Stimulated activated memory B cell treated with anti-CD40 and anti-IgM and Interleukin-4, amounts not matched to agents 10 μg/mL and 1 μg/mL and 100 μg/mL, for 72 hours (primary cell): ENCODE measurements at places on chromosomes 4 and X.
A peak's percentile ranks its signal among the peaks of the same experiment; 100 is the strongest.

- no peak overlapping the region for H3K27ac ChIP-seq
- no peaks in the 10 kb centered on the region for H3K36me3 ChIP-seq
- H3K27me3 ChIP-seq, result no peaks in the 10 kb centered on the region
Observed at GRCh38 chr4:157052429-157053040, 23.4 kb upstream of the GLRB start.

GRCh38 chr4:173450281-173450680 is 51.4 kb upstream of the SCRG1 start:
- H3K27ac ChIP-seq, result no peak overlapping the region
- H3K36me3 ChIP-seq, result no peaks in the 10 kb centered on the region
- no peaks in the 10 kb centered on the region for H3K4me1 ChIP-seq
- H3K27me3 ChIP-seq, result no peaks in the 10 kb centered on the region

- peak overlapping the region; percentile 100 for H3K4me3 ChIP-seq
- no peaks in the 10 kb centered on the region for H3K36me3 ChIP-seq
- H3K4me1 ChIP-seq, result peaks cover 9% of the 10 kb centered on the region
- peak overlapping the region; percentile 99 for H3K27ac ChIP-seq
- no peak for ATAC-seq
- no peaks in the 10 kb centered on the region for H3K27me3 ChIP-seq
Observed at GRCh38 chrX:110318664-110318968, 731 bp upstream of the AMMECR1 start.

DNA sequence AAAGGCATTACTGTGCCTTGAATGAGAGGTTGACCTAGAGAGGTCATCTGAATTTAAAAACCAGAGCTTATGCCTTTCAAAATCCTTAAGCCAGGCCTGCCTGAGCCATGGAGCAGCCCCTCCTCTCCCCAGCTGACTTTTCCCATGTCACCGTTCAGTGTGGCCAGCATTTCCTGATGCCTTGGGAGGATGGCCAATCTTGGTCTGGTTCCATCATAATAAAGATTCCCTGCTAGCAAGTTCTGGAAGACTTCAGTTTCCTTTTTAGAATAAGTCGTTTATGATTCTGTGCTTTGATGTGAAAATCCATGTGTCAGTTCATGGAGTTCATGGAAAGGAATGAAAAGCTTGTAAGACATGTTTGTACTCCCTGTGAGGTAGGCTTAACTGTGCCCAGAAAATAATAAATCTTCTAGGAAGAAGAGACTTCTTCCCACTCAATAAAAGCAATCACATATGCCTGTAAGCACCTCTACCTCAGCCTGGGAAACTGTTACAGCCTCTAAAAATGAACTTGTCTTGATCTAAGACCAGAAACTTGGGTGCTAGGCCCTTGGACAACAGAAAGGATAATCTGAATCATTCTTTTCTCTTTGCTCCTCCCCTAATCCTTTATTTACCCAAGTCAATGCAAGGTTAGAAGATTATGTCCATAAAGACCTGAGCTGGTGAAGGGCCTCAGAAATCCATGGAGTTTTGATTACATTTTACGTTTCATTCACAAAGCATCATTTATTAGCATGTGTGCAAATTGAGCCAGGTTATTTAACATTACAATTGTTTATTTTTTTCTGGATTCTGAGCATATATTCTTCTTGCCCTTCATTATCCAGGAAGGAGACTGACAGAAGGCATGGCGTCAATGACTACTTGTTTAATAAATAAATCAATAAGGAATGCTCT is 84.0 kb upstream of the TBC1D9 start:
- H3K4me1 ChIP-seq, result peaks cover 48% of the 10 kb centered on the region
- no peaks in the 10 kb centered on the region for H3K27me3 ChIP-seq
- H3K36me3 ChIP-seq, result peaks cover 8% of the 10 kb centered on the region
- peak overlapping the region; percentile 59 for H3K27ac ChIP-seq

DNA sequence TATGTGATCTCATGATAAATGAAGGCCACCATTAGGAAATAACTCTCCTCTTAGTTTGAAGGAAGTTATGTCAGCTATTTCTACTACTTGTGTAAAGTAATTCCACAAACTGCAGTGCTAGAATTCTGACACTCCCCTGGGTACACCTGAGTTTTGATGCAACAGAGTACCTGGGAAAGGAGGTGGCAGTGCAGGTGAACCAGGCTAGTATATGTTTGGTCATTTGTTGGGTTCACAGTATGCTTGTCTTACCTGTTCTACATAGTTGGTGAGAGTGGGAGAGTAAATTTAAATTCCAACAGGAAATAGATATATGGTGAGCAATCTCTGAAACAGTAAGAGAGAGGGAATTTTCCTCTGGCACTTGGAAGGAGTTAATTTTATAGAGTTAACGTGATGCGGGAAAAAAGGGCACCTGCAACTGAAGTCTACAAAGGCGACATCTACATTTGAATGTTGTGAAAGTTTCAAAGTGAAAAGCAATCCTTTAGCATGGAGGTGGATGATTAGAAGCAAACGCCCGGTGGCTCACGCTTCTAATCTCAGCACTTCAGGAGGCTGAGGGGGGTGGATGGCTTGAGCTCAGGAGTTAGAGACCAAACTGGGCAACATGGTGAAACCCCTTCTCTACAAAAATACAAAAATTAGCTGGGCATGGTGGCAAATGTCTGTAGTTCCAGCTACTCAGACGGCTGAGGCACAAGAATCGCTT is 8.3 kb upstream of the SLC10A6 start:
- no peak overlapping the region for H3K4me3 ChIP-seq
- H3K4me1 ChIP-seq, result no peaks in the 10 kb centered on the region
- no peak overlapping the region for H3K27ac ChIP-seq
- no peaks in the 10 kb centered on the region for H3K36me3 ChIP-seq
- no peak for ATAC-seq

DNA sequence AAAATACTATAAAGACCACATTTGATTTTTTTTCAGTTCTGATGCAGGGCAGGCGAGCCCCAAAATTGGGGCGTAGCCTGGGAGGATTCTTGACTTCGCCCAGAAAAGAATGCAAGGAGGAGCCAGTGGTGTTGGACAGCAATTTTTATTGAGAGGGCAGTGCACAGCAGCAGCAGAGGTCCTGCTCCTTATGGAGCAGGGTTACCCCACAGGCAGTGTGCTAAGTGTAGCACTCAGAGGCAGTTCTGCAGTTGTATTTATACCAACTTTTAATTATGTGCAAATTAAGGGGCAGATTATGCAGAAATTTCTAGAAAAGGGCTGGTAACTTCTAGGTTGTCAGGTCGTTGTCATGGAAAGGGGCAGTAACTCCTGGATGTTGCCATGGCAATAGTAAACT is 69.9 kb downstream of the GASK1B start:
- no peak overlapping the region for H3K27ac ChIP-seq
- no peaks in the 10 kb centered on the region for H3K4me1 ChIP-seq
- ATAC-seq, result no peak
- no peak overlapping the region for H3K4me3 ChIP-seq

- no peaks in the 10 kb centered on the region for H3K4me1 ChIP-seq
- H3K27me3 ChIP-seq, result no peaks in the 10 kb centered on the region
- peaks cover 16% of the 10 kb centered on the region for H3K36me3 ChIP-seq
- H3K4me3 ChIP-seq, result no peak overlapping the region
Observed at GRCh38 chr4:7995866-7996265, 56.2 kb upstream of the AFAP1 start.

- H3K36me3 ChIP-seq, result no peaks in the 10 kb centered on the region
- no peak overlapping the region for H3K27ac ChIP-seq
- no peaks in the 10 kb centered on the region for H3K4me1 ChIP-seq
- H3K4me3 ChIP-seq, result no peak overlapping the region
Observed at GRCh38 chr4:52791936-52792335, 40.7 kb upstream of the ERVMER34-1 start.

DNA sequence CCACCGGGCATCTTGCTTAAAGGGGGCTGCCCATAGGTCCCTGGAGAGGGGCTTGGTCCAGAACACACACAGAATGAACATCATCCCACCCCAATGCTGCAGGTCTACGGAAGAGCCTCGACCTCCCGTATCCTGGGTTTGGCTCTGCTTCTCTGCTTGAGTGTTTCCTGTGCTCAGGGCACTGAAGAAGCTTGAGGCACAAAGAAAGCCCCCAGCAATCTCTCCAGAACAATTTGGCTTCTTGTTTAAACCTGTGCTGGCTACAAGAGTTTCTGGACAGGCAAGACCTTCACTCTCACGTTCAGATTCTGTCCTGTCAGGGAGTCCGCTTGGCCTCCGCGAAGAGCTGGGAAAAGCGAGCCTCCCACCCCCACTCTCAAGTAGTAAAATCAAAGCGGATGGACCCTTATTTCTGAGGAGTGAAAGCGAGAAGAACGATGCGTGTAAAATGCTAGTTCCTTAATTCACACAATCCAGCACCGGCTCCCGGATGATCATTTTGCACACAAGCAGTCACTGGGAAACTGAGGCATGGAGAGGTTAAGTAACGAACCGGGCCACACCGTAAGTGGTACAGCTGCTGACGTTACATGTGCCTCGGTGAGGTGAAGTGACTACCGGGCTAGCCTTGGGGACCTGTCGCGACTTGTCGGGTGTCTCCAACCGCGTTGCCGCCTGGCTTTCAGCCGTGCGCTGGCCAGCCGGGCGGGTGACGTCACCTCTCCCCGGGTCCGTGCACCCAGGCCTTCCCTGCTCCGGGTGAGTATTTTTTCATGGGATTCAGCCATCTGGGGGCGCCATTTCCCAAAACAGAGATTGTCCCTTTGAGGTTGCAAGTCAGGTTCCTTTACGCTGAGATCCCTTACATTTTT is 3.1 kb upstream of the SFRP2 start:
- ATAC-seq, result no peak
- H3K27ac ChIP-seq, result no peak overlapping the region
- peaks cover 53% of the 10 kb centered on the region for H3K4me1 ChIP-seq
- H3K36me3 ChIP-seq, result no peaks in the 10 kb centered on the region
- peaks cover 94% of the 10 kb centered on the region for H3K27me3 ChIP-seq

GRCh38 chrX:17846045-17846444 is 15.1 kb downstream of the RAI2 start:
- no peak for ATAC-seq
- no peak overlapping the region for H3K27ac ChIP-seq
- H3K36me3 ChIP-seq, result no peaks in the 10 kb centered on the region
- no peak overlapping the region for H3K4me3 ChIP-seq

GRCh38 chrX:72652082-72652481 is 62.0 kb downstream of the PHKA1 start:
- no peaks in the 10 kb centered on the region for H3K36me3 ChIP-seq
- H3K4me1 ChIP-seq, result no peaks in the 10 kb centered on the region
- no peak overlapping the region for H3K4me3 ChIP-seq
- H3K27me3 ChIP-seq, result no peaks in the 10 kb centered on the region
- ATAC-seq, result no peak

DNA sequence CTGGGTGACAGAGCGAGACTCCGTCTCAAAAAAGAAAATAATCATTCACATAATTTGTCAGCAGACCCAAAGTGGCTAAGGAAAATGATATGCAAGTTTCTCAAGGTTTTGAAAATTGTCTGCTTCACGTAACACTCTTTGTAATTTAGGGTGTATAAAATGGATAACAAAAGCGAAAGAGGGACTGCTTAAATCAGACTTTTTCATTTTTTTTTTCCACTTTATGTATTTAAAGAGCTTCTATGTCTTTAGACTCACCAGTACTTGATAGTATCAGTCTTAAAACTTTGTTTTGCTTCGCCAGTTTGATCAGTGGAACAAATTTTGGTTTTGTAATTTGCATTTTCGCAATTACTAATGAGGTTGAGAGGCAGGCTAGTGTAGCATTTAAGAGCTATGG is 34.6 kb downstream of the USP9X start:
- no peak overlapping the region for H3K4me3 ChIP-seq
- H3K27ac ChIP-seq, result peak overlapping the region; percentile 67
- no peaks in the 10 kb centered on the region for H3K27me3 ChIP-seq
- peaks cover 66% of the 10 kb centered on the region for H3K4me1 ChIP-seq
- no peak for ATAC-seq

DNA sequence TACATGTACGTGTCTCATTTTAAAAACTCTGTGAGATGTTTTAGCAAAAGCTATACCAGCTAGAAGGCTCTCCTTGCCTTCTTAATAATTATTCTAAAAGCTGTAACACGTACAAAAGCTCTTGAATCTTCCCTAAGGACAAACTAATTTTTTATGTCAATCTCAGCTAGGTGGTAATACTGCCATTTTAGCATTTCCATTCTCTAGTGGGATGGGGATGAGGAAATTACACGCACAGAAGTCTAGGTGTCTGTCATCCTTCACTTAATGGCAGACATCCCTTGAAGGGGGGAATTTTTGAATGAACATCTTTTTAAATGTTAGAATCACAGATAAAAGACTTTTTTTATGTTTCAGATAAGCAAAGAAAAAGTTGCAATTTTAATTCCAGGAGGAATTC is 569.1 kb downstream of the DMD start:
- no peak overlapping the region for H3K4me3 ChIP-seq
- H3K4me1 ChIP-seq, result no peaks in the 10 kb centered on the region
- ATAC-seq, result no peak
- H3K27ac ChIP-seq, result no peak overlapping the region
- H3K27me3 ChIP-seq, result no peaks in the 10 kb centered on the region

GRCh38 chrX:77595848-77596247 is 148.7 kb downstream of the FGF16 start:
- H3K27me3 ChIP-seq, result no peaks in the 10 kb centered on the region
- no peak overlapping the region for H3K4me3 ChIP-seq
- H3K4me1 ChIP-seq, result peaks cover 8% of the 10 kb centered on the region
- H3K27ac ChIP-seq, result no peak overlapping the region
- H3K36me3 ChIP-seq, result peaks cover 47% of the 10 kb centered on the region

GRCh38 chrX:10648614-10649013 is 28.2 kb upstream of the MID1 start:
- H3K4me1 ChIP-seq, result no peaks in the 10 kb centered on the region
- no peak overlapping the region for H3K27ac ChIP-seq
- H3K27me3 ChIP-seq, result peaks cover 7% of the 10 kb centered on the region
- no peaks in the 10 kb centered on the region for H3K36me3 ChIP-seq

DNA sequence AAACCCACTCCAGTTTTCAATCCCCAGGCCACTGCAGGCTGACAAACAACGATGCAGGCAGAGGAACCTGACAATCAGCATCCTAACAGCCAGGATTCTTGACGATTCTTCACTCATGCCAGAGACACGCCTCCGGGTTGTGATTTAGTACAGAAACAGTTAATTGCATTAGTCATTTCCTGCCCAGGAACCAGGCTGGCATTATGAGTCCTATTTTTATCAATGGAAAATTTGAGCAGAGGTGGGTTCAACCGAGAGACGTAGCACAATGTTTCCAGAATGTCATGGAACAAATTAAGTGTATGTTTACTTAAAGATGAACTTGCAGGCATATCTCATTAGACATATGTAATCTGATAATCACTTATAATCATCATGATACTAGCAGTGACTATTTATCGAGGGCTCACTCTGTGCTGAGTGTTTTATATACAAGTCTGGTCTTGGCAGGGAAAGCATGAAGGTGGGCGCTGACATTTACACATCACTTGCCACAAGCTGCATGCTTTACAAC is 159.7 kb downstream of the NSUN7 start:
- peaks cover 14% of the 10 kb centered on the region for H3K4me1 ChIP-seq
- H3K4me3 ChIP-seq, result no peak overlapping the region
- H3K27ac ChIP-seq, result peak overlapping the region; percentile 82
- peak; percentile 71 for ATAC-seq
- H3K27me3 ChIP-seq, result no peaks in the 10 kb centered on the region

- no peaks in the 10 kb centered on the region for H3K27me3 ChIP-seq
- no peak overlapping the region for H3K27ac ChIP-seq
- no peak for ATAC-seq
- no peaks in the 10 kb centered on the region for H3K4me1 ChIP-seq
Observed at GRCh38 chr4:182280436-182281111, 37.4 kb downstream of the TENM3 start.

- no peak for ATAC-seq
- no peak overlapping the region for H3K4me3 ChIP-seq
- no peak overlapping the region for H3K27ac ChIP-seq
- no peaks in the 10 kb centered on the region for H3K36me3 ChIP-seq
Observed at GRCh38 chr4:186554539-186554913, 841 bp downstream of the MTNR1A start.
